ENCODE measurements at places on chromosomes 6 and 20.
A peak's percentile ranks its signal among the peaks of the same experiment; 100 is the strongest.

DNA sequence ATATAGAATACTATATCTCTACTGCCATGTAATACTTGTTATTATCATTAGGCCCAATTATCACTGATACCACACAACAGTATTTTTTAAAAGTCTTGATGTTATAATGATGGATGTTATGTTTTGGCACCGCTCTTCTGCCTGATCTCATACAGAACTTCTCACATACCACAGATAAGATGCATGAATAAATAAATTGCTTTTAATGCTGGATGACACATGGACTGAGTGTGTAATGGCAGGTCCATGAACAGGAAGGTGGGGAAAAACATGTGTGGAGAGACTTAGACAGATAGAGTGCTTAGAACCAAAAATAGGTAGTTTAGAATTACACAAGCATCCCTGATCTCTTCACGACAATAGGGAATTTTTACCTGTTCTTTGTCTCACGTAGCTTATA lies 258.4 kb upstream of the MARCKS start:
- DNase-seq: no peak

- DNase-seq: no peak
These were observed 534.0 kb downstream of the PKHD1 start for GRCh38 chr6:51553246-51554015.

DNA sequence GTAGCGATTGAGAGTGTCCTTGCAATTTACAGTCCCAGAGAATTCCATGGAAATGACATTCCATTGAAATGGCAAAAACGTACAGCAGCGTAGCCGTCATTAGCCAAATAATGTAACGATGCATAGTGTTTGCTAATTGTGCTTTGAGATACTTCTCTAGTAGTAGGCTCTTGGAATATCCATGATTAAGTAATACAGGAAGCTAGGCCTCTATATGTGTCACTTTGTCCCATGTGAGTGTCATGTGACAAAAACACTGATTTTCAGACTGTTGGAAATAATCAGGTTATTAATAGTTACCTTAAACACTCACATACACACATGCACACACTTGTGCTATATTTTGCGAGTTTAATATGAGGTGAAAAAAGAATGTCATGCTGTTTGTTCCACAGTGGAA lies 35.2 kb downstream of the SLX4IP start:
- no peak for DNase-seq

DNA sequence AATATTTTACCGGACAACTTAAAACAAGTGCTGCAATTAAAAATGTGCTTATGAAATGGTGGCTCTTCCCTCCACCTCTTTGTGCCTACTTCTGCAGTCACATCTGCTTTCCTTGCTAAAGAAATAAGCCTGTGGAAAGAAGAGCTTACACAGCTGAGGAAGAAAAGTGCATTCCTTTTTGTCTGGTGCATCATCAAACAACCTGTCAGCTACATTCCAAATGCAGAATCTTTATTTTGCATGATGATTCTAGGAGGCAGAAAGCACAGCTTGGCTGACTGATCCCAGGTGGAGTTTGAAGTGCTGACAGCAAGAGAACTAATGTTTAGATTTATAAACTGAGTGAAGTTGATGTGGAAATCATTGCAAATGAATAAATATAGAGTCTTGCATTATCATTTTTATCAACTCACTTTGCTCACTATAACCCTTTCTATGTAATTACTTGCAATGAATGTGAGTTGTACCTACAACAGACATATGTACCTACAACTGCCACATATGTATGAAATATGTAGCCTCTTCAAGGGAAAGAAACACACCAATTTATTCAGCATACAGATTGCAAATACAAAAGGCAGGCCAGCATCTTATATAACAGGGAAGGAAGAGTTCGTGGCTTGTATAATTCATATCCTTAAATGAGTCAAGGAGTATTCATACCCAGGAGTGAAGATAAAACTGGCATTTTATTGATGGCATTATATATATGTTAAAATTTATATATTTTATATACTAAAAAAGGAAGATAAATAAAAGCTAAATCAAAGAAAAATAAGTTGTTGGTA lies 223.4 kb upstream of the MCHR2 start:
- no peak for DNase-seq

DNA sequence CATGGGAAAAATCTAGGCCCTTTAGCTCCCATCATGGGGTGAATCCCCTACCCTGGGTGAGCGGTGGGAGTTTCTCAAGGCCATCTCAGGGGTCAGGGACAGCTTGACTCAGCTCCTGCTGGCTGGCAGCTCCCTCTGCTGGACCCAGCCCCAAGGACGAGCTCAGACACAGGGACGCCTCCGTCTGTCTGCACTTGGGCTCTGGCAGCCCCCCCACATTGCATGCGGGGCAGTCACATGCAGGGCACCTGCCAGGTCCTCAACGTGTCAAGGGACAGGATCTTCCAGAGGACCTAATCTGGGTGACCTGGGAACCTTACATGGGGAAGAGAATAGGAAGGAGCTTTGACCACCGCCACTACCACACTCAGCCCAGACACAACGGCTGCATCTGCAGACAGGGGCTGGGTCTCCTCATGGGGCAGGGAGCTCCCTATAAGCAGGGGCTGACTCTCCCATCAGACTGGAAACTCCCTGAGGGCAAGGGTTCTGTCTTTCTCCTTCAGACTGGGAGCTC lies 173.4 kb downstream of the MRPL14 start:
- no peak for DNase-seq

GRCh38 chr20:24405810-24406209 lies 63.6 kb upstream of the SYNDIG1 start:
- no peak for DNase-seq

GRCh38 chr20:57274299-57274698 lies 7.9 kb upstream of the BMP7 start:
- DNase-seq: no peak

DNA sequence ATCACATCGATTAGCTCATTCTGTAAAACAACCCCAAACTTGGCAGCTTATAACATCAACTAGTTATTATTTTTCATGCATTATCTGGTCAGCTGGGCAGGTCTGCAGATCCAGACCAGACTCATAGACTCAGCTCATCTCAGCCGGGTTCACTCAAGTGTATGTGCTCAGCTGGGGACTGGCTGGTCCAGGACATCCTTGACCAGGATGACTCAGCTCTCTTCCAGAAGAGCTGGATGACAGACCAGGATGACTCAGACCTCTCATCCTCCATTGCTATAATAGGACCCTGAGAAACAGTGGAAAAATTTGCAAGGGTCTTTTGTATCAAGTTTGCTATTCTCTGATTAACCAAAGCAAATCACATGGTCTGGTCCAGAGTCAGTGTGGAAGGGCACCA lies 312.5 kb upstream of the PLCB4 start:
- peak; percentile 26 for DNase-seq

DNA sequence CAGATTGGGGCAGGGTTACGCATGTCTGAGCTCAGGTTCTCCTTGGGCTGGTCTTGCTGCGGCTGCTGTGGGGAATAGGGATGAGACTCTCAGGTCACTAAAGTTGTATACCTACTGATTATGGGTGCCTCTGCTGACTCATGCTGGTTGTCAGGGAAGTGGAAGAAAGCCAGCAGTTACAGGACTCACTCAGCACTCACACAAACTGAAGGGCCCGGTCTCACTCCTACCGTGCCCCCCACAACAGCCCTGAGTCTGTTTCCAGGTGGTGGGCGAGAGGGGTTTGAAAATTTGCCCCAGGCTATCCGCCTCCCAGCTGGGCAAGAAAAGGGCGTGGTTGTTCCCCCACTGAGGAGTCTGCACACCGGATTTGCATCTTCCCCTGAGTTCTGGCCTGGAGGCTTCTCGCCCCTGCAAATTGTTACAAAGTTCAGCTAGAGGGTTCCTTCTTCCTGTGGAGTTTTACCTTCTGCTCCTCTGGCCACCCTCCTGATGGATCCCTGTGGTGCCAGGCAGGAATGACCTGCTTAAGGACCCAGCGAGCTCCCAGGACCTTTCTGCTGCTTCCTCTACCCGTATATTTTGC lies 659.2 kb downstream of the HDGFL1 start:
- no peak for DNase-seq

DNA sequence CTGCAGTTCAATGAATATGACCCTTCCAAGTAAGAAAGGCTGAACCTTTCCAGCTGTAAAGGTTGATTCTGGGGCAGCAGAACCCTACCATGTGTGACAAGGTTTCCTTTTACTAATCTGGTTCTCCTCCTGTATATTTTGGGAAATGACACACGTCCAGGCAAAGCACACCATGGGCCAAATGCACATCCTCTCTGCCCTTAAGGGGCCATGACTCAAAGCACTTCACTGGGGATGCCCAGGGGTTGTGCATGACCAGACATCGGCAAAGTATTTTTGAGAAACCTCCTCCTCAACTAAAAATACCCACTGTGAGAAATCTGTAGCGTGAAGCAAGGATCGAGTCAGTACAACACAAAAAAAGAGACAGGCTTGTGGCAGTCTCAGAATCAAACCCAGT lies 174.7 kb downstream of the BACH2 start:
- peak; percentile 16 for DNase-seq

DNA sequence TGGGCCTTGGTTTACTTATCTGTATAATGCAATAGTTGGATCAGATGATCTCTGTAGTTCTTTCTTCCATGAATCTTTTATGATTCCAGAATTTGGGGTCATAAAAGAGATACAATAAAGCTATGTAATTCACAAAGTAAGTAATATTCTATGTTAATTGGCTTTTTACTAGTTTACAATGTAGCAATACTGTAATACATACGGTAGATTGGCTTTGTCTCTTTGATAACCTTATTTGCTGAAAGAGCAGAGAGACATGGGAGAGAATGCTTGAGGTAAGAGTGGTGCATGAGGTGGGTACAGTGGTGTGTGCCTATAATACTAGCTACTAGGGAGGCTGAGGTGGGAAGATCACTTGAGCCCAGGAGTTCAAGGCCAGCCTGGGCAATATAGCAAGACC lies 14.7 kb downstream of the SPACA1 start:
- DNase-seq: no peak

DNA sequence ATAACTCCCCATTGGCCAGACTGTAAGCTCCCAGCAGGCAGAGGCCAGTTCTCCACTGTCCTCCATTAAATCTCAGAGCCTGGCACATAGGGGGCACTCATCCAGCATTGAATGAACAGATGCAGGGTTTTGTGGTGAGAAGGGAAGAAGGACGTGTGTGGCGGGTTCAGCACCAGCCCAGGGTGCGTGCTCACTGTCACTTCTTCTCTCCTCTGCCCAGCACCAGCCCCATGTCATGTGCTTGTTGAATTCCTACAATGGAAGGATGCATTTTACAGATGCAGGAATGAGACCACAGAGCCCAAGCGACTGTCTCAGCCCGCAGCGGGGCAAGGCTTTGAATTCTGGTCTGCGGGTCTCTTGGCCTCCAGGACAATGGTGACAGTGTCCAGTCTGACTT lies 149.9 kb downstream of the CEBPB start:
- no peak for DNase-seq

DNA sequence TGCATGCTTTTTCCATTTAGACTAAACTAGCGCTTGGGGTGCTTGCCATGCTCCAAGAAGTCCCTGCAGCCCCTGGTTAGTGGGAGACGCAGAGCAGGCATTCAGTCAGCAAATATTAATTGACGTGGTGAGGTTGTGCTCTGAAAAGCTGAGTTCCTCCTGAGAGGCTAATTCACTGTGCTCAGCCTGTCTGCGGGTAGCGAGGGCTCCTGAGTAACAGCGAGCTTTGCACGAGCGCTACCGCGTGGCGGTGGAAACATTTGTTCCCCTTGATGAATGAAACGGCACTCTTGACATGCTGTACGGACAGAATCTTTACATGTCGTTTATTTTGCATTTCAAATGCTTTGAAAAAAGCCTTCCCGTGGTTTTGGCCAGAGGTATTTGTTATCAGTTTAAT lies 170.6 kb upstream of the AGPAT4 start:
- DNase-seq: no peak

- no peak for DNase-seq
These were observed 72.6 kb upstream of the THBS2 start for GRCh38 chr6:169326067-169326799.

DNA sequence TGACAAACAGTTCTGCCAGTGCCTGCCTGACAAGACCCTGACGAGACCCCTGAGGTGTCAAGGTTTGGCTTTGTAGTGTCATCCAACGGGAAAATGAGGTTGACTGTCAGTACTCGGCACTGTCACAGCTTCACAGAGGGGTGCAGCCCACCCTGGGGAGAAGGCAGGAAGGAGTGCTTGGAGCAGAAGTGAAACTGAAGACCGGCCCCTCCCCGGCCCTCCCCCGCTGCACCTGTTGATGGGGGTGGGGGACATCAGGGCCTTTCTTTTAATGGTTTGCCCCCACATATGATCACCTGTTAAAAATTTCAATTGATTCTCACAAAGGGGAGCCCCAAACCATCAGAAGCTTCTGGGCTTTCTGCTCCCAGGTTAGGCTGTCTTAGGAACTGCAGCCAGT lies 6.8 kb downstream of the PMEPA1 start:
- DNase-seq: no peak

DNA sequence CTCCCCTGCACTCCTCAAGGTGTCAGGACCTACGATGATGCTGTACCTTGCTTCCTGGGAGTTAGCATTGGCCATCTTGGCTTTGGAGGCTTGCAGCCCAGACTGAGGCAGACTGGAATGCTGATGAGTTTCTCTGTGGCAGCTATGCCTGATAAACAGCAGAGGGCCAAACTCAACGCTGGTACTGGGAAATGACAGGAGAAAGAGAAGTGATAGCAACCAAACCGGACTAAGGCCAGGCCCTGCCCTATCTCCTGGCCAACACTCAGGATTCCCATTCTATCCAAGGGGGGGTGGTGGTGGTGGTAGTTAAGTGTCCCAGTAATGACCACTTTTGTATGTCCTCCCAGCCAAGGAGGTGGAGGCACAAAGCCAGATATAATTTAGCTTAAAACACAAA lies 90.0 kb upstream of the DTNBP1 start:
- no peak for DNase-seq

DNA sequence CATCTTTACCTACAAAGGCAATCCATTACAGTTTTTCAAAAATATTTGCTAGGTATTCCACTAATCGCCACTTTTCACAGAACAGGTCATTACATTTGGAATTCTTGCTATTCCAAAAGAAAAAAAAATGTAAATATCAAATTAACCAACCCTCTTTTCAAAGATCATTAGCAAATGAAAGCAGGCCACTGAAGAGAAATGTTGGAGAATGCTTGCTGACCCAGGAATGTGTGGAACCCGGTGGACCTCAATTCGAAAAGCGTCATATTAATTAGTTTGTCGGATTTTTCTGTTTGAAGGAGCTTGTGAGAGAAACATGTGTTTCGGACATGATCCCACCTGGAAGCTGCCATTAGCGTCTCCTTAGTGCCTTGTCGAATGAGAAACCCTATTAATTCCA lies 27.9 kb upstream of the SERPINB9 start:
- no peak for DNase-seq

GRCh38 chr20:42097741-42098140 lies 479.6 kb upstream of the CHD6 start:
- no peak for DNase-seq

GRCh38 chr6:145189836-145190235 lies 545.5 kb downstream of the EPM2A start:
- DNase-seq: no peak

GRCh38 chr20:41316051-41316450 lies 1.5 kb downstream of the ZHX3 start:
- DNase-seq: no peak

- DNase-seq: no peak
These were observed 99.1 kb upstream of the ISM1 start for GRCh38 chr20:13121840-13122515.
